NCI-H748 treated with DMSO at 0.1 percent for 48 hours (cell line): ENCODE measurements at places on chromosomes 12 and 14.

- DNase-seq = no peak
Observed at GRCh38 chr14:35155962-35156361, 33.6 kb downstream of the PRORP start.

GRCh38 chr12:107610021-107610859 is 75.4 kb upstream of the PWP1 start:
- no peak for DNase-seq

DNA sequence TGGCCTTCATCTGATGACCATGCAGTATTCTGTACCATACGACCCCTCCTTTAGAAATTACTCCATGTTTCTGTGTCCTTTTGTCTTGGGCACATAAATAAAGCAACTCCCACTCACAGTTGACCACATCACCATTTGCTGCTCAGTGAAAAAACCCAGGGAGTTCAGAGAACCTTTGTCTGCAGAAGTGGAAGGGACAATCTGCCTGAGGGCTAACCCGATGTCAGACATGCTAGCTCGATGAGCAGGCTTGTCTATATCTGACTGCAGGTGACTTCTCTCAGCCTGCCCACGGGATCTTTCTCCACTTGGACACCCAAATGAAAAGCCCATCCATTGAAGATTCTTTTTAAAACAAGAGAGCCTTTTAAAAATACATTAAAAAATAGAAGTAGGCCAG is 45.7 kb upstream of the GRIP1 start:
- DNase-seq = no peak

GRCh38 chr12:106551410-106551809 is 31.4 kb upstream of the RFX4 start:
- no peak for DNase-seq

DNA sequence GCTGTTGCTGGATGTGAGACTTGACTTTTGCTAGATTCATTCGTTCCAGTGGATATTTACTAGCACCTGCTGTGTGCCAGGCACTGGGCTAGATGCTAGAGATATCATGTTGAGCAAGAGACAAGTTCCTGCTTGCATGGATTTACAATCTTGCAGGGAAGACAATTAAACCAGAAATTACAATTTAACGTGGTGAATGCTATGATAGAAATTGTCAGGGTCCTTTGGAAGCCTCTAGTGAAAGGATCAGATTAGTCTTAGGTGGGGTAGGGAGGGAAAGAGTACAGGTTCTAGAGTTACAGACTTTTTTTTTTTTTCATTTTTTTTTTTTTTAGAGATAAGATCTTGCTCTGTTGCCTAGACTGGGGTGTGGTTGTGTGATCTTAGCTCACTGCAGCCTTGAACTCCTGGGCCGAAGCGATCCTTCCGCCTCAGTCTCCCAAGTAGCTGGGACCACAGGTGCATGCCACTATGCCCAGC is 36.7 kb downstream of the SPATS2 start:
- DNase-seq = no peak

DNA sequence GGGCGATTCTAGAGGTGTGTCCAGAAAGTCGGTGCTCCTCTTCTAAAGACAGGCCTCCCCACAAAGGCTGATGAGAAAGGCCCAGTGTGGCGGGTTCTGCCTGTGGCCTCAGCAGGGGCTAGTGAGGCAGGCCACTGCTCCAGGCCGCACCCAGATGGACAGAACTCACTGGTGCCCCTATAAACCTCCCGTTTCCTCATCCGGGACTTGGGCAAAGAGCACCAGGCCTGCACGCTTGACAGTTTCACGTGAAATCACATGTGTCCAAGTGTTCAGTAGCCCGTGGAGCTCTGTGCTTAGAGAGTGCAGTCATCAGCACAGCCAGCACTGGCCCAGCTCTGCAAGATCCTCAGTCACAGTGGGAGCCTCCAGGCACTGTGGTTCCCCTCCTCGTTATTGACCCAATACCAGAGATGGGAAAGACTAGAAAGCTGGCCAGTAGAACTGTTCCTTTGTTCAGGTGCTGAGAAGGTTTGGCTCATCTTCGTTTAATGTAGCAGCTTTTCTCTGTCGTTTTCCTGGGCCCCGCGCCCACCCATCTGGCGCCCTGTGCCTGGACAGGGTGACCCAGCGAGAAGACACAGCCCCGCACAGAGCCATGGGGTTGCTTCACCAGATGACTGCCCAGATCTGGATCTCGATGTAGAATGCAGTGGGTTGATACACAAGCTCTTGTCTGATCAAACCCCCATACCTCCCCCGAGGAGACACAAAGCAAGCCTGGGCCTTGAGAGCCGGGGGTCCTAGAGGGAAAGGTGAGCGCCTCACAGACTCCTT is 26.3 kb downstream of the IL31 start:
- DNase-seq = no peak

- DNase-seq = no peak
Observed at GRCh38 chr12:88628856-88629509, 48.7 kb upstream of the KITLG start.

DNA sequence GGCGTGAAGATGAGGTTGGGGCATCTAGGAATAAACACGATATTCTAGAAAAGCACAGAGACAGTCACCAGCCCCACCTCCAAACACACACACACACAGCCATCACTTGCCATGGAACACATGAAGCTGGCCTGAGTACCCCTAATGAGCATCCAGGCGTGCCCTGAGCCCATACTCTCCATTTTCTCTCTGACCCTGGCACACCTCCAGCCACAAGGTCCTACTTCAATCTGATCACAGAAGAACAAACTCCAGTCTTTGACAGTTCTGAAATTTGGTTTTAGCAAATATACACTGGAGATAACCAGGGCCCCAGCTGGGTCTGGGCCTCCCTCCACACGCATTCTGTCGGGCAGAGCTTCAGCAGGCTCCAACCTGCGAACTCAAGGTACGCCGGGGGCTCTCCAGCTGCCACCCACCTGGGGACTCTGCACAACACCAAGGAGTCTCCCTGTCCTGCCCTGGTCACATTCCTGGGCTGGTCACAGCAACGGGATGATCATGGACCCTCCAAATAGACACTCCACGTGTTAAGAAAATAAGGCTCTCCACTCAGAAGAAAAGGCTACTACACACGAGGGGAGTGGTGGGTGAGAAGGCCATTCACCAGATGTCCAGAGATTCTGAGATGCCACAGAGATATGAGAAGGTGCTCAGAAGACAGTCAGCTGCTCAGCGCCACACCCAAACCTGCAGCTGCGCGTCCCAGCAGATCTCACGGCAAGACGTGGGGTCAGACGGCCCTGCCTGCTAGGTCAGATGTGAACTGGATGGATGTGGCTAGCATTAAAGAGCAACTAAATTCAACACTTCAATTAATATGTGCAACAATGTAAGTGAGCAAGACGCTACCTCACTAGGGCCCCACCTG is 57.0 kb upstream of the PNMA1 start:
- DNase-seq = no peak

GRCh38 chr14:83467811-83468210 is 1934.2 kb upstream of the SEL1L start:
- no peak for DNase-seq

DNA sequence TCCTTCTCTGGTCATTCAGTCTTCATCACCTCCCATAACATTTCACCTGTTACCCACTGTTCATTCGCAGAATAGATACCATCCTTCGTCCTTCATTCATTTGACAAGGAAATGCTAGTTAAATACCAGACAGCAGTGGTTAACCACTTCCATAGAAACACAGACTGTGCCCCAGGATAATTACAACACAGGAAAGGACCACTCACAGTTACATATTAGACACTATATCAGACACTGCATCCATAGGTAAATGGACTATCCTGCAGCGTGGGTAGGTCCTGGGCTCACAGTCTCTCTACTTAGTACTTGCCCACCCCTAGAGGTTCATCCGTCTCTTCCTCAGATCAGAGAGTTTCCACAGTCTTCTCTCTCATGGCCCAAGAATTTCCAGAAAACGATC is 1044.6 kb downstream of the VRK1 start:
- DNase-seq = no peak

- DNase-seq = no peak
Observed at GRCh38 chr14:49460662-49461061, 125.5 kb downstream of the RPS29 start.

- DNase-seq = no peak
Observed at GRCh38 chr14:99134516-99135046, 137.4 kb downstream of the BCL11B start.

DNA sequence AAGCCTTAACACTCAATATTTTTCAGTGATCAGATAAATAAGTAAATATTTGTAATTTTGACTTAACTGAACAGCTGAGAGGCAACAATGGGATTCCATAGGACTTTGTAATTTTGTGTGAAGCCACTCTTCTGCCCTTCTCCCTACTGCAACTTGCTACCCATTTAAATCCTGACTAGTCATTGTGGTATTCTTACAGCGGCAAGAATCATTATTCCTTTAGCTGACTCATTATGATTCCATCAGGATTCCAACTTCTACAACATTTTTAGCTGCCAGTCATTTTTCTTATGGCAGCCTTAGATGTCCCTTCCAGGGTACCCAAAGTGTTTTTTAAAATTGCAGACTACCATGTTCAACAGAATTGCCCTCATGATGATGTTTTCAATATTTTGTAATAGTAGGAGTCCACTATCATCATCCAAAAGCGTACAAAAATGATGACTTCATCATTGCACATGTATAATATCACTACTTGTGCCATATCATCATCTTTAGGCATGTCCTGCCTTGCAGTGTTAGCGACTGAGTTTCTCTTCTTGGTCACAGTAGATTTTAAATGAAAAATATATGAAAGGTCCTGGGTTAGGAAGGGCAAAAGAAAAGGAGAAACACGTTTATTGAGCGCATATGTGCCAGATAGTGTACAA is 5.1 kb upstream of the MAGOHB start:
- DNase-seq = no peak

DNA sequence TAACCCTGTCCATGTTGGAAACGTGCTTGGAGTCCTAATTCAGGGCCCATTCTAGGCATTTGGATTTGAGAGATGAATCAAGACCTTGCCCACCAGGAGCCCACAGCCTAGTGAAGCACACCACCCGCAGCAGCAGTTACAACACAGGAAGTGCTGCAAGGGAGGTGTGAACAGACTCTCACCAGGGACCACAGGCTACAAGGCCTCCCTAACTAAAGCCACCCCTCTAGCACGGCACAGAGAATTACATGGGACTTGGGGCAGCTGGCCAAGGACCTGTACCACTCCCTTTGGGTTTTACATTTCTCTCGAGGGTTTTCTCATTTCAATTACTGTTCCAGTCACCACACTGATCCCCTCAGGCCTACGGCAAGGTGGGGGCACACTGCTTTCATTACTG is 49.5 kb upstream of the FOXN3 start:
- no peak for DNase-seq

GRCh38 chr14:21037156-21037555 is 2.5 kb upstream of the RNASE13 start:
- no peak for DNase-seq

- no peak for DNase-seq
Observed at GRCh38 chr12:28086521-28087155, 103.6 kb upstream of the CCDC91 start.

GRCh38 chr12:15163030-15163976 is 57.9 kb downstream of the RERG start:
- no peak for DNase-seq

DNA sequence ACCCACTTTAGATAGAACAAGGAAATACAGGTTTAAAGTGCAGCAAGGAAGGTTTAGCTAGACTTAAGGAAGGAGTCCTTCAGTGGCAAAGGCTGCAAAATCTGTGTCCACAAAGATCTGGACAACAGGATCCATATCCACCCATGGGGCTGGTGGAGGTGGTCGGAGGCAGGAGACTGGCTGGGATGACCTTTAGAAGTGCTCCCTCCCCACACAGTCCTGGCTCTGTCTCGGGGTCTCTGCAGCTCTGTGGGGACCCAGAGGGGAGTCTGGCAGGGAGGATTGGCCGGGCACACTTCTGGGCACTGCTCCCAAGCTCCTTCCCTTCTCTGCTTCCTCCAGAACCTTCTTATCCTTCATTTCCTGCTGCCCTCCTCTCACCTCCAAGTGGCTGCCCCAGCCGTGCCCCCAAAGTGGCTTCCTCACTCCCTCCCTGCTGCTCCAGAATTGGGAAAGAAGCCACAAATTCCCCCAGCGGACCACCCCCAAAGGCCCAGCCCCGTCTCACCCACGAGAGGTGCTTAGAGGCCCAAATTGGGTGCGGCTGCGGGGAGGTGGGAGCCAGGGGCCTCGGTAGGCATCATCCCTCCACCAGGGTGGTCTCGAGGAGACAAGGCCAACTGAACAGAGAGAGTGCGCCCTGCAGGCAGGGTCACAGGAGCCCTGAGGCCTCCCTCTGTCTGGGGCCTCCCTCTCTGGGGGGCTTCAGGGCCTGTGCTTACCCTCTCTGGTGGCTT is 21.9 kb upstream of the PGF start:
- no peak for DNase-seq

DNA sequence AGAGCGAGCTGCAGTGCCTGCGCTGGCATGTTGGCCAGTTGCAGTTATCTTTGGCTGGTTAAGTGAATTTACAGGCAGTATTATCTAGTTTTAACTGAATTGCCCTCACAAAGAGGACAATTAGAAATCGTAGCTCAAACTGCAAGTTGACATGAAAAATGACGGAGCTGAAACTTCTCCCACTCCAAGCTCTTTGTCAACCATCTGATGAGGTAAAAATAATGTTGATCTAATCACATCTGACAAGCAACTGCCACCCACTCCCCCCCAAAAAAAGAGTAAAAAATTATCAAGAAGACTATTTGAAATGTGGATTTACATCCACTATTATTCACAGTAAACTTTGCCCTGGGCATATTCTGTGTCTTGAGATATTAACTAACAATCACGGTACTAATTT is 84.7 kb upstream of the VASH1 start:
- DNase-seq = no peak

GRCh38 chr12:14982991-14983390 is 10.1 kb downstream of the PDE6H start:
- DNase-seq = no peak

- DNase-seq = no peak
Observed at GRCh38 chr12:40733871-40734270, 41.6 kb downstream of the CNTN1 start.

- DNase-seq = no peak
Observed at GRCh38 chr12:1531153-1531653, 63.2 kb downstream of the FBXL14 start.

DNA sequence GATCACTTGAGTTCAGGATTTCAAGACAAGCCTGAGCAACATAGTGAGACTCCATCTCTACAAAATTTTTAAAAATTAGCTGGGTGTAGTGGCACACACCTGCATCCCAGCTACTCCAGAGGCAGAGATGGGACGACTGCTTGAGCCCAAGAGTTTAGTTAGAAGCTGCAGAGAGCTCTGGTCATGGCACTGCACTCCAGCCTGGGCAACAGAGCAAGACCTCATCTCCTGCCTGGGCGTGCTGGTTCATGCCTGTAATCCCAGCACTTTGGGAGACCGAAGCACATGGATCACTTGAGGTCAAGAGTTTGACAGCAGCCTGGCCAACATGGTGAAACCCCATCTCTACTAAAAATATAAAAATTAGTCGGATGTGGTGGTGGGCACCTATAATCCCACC is 20.2 kb downstream of the CLIP1 start:
- DNase-seq = no peak
